NCI-H345 (cell line): ENCODE measurements at places on chromosomes 3 and 15.

GRCh38 chr3:15601046-15601398 lies 347 bp downstream of the HACL1 start:
- no peak for DNase-seq

DNA sequence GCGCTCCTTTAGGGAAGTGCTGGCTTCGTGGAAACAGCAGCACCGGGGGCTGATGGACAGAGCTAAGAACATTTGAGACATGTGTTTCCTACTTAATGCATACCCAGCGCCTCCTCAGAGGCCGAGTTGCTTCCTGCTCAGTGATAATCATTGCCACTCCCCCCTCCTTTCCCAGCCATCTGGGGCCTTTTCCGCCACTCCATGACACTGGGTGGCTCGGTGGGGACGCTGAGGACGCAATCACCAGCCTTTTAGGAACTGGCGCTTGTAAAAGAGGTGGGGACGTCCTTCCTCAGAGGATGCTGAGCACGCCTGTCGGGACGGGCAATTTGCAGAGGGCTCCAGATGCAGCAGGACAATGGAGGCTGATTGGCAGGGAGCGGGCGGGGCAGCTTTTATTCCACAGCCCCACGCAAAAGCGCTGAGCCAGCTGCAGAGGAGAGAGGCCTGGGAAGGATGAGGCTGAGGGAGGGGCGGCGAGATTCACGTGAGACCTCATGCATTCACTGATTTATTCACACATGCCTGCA lies 22.2 kb upstream of the IQSEC1 start:
- no peak for DNase-seq

- DNase-seq: peak; percentile 32
Measured at GRCh38 chr3:53944028-53944427, 52.4 kb upstream of the SELENOK start.

GRCh38 chr3:120393243-120393642 lies 44.1 kb upstream of the LRRC58 start:
- no peak for DNase-seq

DNA sequence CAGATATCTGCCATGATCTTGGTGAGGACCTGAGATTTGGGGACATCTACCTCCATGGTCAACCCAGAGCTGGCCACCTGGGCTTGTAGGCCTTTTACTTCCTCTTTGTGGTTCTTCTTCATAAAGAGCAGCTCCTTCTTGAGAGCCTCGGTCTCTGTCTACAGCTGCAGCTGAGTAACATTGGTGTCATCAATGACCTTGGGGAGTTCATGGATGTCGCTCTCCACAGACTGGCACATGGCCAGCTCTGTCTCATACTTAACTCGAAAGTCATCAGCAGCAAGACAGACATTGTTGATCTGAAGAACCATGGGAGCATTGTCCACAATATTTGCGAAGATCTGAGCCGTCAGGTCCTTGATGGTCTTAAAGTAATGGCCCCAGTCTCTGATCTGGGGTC lies 15.7 kb upstream of the RASA2 start:
- DNase-seq: no peak

GRCh38 chr3:124560666-124561215 lies 169.5 kb upstream of the UMPS start:
- DNase-seq: no peak

DNA sequence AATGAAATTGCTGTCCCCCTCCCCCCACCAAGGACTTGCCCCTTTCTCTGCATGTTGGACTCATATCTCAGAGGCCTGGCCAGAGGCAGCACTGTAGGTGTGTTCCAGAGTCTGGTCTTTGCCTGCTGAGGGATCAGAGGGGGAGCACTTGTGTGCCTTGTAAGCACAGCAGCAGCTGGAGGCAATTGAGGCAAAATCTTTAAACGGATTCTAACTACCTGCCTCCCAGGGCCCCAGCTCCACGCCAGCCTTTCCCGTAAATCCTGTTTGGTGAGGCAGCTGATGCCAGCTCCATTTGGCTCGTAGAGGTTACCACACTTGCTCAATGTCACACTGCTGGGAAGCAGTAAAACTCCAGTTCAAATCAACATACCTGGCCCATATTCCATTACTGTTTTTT lies 2.3 kb upstream of the IDH2 start:
- DNase-seq: peak; percentile 36

DNA sequence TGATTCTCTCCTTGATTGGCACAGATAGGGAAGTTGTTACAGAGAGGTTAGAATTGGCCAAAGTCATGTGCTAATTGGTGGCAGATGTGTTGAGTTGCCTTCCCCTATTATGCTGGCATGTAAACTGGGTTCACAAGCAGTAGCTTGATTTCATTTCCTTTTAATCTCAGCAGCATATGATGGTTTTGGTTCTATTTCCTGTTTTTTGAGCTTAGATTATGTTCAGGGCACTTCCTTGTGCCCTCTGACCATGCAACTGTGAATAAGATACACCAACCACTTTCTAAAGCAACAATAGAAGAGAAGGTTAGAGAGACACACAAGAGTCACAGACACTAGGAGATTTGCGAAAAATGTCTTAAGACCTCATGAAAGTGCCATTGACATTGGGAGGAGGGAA lies 16.5 kb downstream of the HPS3 start:
- no peak for DNase-seq

DNA sequence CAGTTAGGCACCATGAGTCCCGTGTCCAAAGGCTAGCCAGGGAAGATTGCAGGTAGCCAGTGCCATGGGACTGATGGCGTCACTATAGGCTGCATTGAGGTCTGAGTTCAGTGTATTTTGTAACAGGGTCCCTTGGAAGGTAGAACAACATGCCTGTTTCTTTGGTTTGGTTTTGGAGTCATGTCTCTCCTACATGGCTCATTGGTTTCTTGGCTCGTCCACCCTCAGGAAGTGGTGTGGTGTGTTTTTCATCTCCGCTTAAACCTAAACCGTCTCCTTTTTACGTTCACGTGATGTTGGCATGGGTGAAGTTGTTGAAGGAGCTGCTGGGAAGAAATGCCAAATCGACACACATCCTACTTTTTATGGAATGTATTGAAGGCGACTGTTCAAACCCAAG lies 71.6 kb downstream of the FLNB start:
- DNase-seq: no peak

GRCh38 chr3:13514639-13515435 lies 34.1 kb upstream of the FBLN2 start:
- no peak for DNase-seq

- DNase-seq: no peak
Measured at GRCh38 chr15:48622237-48622636, 23.3 kb downstream of the FBN1 start.

- DNase-seq: no peak
Measured at GRCh38 chr3:55434789-55435188, 52.3 kb downstream of the WNT5A start.

DNA sequence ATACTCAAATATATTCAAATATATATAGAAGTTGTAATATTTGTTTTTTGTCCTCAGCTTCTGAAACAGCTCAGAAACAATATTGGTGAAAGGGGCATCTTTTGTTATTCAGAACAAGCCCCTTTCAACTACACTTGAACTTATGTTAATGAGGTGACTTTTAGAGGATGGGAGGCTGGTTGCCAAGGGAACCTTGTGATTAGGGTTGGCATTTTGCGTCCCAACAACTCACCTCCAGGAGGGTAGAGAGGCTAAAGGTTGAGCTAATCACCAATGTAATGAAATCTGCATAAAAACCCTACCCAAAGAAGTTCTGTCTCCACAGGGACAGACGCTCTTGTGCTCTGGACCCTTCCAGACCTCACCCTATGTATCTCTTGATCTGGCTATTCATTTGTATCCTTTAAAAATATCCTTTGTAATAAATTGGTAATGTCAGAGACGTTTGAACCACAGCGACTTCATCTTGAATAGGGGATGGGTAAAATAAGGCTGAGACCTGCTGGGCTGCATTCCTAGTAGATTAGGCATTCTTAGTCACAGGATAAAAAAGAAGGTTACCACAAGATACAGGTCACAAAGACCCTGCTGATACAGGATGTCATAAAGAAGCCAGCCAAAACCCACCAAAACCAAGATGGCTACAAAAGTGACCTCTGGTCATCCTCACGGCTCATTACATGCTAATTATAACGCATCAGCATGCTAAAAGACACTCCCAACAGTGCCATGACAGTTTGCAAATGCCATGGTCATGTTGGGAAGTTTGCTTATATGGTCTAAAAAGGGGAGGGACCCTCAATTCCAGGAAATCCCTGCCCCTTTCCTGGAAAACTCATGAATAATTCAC lies 111.1 kb downstream of the FMN1 start:
- no peak for DNase-seq

DNA sequence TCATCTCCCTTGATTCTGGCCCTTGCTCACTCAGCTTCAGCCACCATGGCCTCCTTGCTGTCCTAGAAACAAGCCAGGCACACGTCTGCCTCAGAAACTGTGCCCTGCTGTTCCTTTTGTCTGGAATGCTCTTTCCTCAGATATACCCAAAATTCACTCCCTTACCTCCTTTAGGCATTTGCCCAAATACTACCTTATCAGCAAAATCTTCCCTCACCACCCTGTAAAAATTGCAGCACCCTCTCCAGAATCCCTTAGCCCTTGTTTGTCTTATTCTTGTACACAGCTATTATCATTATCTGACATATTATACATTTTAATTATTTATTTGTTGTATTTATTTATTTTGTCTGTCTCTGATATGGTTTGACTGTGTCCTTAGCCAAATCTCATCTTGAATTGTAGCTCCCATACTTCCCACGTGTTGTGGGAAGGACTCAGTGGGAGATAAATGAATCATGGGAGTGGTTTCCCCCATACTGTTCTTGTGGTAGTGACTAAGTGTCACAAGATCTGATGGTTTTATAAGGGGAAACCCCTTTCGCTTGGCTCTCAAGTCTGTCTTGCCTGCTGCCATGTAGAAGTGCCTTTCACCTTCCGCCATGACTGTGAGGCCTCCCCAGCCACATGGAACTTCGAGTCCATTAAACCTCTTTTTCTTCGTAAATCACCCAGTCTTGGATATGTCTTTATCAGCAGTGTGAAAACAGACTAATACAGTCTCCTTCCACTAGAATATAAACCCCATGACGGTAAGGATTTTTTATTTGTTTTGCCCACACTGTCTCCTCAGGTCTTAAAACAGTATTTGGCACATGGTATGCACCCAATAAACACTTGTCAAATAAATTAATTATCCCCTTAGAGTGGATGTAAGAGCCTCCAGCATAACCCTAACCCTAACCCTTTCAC lies 60.0 kb upstream of the STT3B start:
- no peak for DNase-seq

DNA sequence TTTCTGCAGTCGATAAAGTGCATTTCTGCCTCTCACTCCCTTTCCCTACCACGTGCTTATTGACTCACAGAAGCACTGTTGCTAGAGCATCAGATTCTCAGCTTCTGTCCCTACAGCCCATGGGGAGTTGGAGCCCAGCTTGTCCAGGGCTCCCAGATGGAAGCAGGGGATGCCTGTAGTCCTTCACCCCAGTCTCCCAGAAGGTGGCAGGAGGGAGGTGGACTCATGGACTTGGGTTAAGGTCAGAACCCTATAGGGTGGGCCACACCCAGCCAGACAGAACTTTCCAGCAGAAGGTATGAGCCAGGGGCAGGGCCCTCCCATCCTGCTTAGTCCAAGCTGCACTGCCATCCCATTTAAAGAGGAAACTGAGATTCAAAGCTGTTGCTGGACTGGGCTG lies 33.1 kb upstream of the SEMA3F start:
- no peak for DNase-seq

GRCh38 chr15:100277087-100277855 lies 64.5 kb downstream of the ADAMTS17 start:
- DNase-seq: no peak

GRCh38 chr15:23686466-23687142 lies 501 bp downstream of the NDN start:
- no peak for DNase-seq

DNA sequence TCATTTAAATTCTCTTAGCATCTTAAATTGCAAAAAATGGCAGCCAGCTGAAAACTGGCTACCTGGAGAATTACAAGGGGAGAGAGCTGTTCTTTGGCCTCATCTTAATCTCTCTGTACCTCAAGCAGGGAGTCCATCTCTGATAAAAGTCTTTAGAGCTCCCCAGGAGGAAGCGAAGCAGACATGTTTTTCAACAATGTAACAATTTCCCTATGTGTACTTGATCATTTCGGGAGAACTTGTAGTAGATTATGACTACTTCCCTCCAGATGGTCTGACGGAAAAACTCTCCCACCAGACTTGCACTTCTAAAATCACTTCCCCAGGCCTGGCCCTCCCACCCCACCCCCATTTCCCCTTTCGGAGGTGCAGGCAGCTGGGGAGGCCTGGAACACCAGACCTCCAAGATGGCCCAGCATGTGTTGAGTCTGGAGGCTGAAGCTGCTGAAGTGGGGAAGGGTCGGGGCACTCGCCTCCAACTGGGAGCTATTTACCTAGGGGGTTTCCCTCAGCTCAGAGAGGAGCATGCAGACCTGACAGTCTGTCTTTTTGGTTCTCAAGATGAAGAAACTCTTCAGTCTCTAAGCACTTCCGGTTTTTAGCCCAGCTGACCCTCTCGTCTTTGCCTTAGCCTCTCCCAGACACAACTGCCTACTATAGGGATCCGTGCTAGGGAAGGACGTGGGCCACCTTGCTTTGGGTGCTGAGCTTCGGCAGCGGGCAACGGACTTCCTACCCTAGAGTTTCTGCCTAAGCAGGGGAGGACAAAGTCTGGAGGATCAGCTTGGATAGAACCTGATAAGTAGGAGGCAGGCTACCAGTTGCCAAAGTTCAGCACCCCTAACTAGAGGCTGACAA lies 164.0 kb upstream of the TBL1XR1 start:
- DNase-seq: no peak

DNA sequence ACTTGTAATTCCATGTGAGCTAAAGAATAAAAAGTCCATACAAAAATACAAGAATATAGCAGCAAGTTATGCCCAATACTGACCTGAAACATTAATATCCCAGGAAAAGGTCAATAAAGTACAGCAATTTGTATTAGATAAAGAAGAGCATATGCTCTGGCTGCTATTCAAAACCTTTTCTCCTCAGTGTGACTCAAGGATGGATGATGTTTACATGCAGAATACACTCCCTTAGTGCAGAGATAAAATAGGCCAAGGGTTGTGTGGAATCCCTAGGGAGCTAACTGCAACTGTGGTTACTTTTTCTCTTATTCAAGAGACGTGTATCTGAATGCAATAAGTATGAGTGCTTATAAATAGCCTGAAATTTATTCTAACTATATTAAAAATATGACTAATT lies 78.7 kb downstream of the SLC9A9 start:
- no peak for DNase-seq

- DNase-seq: no peak
Measured at GRCh38 chr3:98754483-98754882, 8.7 kb upstream of the ST3GAL6 start.

- no peak for DNase-seq
Measured at GRCh38 chr3:184688251-184688881, 23.5 kb downstream of the MAGEF1 start.

GRCh38 chr3:120688121-120688520 lies 6.1 kb upstream of the HGD start:
- no peak for DNase-seq

DNA sequence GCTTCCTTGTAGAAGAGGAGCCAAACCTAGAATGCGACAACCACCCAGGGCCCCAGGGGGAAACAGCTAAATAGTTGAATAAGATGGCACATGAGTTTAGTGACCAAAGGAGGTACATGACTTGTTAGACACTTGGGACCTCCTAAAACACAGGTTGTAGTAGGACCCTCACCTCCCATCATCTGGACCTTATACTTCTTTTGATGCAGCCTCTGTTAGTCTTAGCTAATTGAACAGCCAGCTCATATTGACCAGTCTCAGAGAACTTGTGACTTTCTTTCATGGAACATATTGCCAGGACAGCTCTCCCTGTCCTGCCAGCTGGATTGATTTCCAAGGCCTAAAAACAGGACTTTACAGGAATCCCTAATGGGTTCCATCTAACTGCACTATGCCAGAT lies 45.0 kb downstream of the SPSB4 start:
- DNase-seq: no peak

- DNase-seq: no peak
Measured at GRCh38 chr3:196275126-196275525, 12.4 kb downstream of the PCYT1A start.
